Stimulated activated naive B cell treated with anti-CD40 and anti-IgM and Interleukin-4, amounts not matched to agents 10 μg/mL and 1 μg/mL and 100 μg/mL, for 72 hours (primary cell): ENCODE measurements at places on chromosomes 6 and 20.

DNA sequence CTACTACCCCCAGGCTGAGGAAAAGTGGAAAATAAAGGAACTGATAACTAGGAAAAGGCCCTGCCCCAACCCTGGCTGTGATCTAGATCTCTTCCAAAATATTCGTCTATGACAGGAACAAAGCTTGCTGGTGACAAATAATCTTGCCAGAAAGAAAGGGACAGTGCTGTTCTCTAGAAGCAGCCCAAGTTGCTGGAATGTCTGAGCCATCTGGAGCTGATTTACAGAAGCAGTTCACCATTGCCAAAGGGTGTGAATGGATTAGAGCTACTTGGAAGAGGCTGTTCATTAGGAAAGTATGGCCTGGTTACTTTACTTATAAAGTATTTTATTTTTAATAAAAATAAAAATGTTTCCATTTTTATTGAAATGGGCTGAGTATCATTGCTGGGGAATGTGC is 146.3 kb downstream of the EPM2A start:
- H3K27me3 ChIP-seq, result no peaks in the 10 kb centered on the region
- no peak for DNase-seq
- no peaks in the 10 kb centered on the region for H3K4me1 ChIP-seq
- H3K36me3 ChIP-seq, result no peaks in the 10 kb centered on the region

DNA sequence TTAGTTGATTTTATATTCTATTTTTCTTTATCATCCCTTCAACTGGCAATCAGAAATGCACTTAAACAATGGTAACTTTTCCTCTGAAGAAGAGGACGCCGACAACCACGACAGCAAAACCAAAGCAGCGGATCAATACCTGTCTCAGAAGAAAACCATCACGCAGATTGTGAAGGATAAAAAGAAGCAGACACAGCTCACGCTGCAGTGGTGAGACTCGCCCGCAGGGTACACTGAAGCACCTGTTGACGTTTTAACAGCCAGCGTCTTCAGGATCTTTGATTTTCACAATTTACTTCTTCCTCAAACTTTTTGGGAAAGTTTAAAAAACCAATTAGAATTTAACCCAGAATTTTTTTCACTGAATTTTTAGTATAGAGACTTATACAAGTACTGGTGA is 701 bp downstream of the RFX6 start:
- H3K27me3 ChIP-seq, result peaks cover 27% of the 10 kb centered on the region
- no peak for DNase-seq
- no peak overlapping the region for H3K4me3 ChIP-seq
- no peak overlapping the region for H3K27ac ChIP-seq
- H3K4me1 ChIP-seq, result peaks cover 13% of the 10 kb centered on the region
- H3K36me3 ChIP-seq, result no peaks in the 10 kb centered on the region

DNA sequence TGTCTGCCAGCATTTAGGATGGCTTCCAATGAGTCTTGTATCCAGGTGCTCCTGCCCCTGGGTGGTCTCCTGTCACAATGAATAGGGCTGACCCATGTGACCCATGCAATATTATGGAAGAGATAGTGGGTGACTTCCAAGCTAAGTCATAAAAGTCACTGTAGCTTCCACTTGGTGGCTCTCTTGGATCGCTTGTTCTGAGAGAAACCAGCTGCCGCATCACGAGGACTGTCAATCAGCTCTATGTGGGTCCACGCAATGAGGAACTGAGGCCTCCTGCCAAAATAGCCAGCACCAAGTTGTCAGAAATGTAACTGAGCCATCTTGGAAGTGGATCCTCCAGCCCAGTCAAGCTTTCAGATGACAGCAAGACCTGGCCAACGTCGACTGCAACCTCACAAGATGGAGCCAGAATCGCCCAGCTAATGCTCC is 14.9 kb upstream of the MATN4 start:
- peaks cover 27% of the 10 kb centered on the region for H3K4me1 ChIP-seq
- H3K4me3 ChIP-seq, result no peak overlapping the region
- peaks cover 1% of the 10 kb centered on the region for H3K27me3 ChIP-seq
- peak; percentile 52 for DNase-seq

- peaks cover 13% of the 10 kb centered on the region for H3K27me3 ChIP-seq
- peak; percentile 93 for DNase-seq
- H3K4me1 ChIP-seq, result peaks cover 45% of the 10 kb centered on the region
- peak within 1 kb of the TSS; percentile 100 for H3K27ac ChIP-seq
These were observed at the start of gene NFKBIE for GRCh38 chr6:44265007-44265721. NFKBIE (minus strand) TSS chr6:44265551; CDS start chr6:44265346, 205 bp downstream.

GRCh38 chr6:81773887-81774286 is 21.4 kb upstream of the TENT5A start:
- peaks cover 6% of the 10 kb centered on the region for H3K4me1 ChIP-seq
- no peak overlapping the region for H3K27ac ChIP-seq
- H3K27me3 ChIP-seq, result no peaks in the 10 kb centered on the region

- no peak overlapping the region for H3K27ac ChIP-seq
- no peaks in the 10 kb centered on the region for H3K27me3 ChIP-seq
- no peaks in the 10 kb centered on the region for H3K4me1 ChIP-seq
- no peaks in the 10 kb centered on the region for H3K36me3 ChIP-seq
- no peak overlapping the region for H3K4me3 ChIP-seq
These were observed 540 bp downstream of the CNBD2 start for GRCh38 chr20:35968930-35969329.

DNA sequence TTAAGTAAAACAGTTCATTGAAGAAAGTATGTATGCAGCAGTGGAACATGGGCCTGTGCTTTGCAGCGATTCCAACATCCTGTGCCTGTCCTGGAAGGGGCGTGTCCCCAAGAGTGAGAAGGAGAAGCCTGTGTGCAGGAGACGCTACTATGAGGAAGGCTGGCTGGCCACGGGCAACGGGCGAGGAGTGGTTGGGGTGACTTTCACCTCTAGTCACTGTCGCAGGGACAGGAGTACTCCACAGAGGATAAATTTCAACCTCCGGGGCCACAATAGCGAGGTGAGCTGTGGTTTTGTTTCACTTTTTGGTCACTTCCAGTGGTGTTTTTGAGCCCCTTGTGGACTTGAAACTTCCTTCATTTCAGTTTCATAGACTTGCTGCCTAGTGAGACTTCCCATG is 1.7 kb downstream of the TULP4 start:
- peak overlapping the region; percentile 89 for H3K27ac ChIP-seq
- H3K27me3 ChIP-seq, result no peaks in the 10 kb centered on the region
- H3K4me3 ChIP-seq, result peak overlapping the region; percentile 75
- DNase-seq, result no peak

DNA sequence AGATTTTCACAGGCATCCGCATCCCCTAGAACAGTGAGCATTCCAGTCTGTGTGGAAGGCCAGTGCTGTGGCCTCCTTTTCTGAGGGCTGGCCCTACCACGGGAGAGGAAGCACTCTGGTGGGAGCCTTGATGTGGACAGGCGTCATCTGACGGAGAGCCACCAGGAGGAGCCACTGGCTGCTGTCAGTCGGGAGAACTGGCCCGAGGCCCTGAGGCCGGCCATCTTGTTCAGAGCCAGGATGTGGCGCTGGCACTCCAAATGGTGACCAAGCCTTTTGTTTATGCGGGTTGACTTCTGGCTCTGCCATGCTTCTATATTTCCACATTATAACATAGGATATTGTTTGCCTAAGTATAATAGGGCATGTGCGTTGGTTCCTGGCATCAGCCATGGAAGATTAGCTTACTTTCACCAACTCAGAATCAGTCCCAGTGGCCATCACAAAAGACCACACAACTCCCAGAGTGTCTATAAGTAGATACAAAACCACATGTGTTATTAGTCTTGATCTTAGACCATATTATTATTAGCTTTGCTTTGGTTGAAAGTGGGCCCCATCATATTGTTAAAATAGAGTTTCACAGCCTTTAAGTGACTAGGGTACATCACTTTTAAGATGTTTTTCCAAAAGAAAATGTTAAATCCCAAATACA is 273.9 kb upstream of the TAB2 start:
- H3K36me3 ChIP-seq, result peaks cover 18% of the 10 kb centered on the region
- no peaks in the 10 kb centered on the region for H3K27me3 ChIP-seq
- no peak overlapping the region for H3K4me3 ChIP-seq
- peak overlapping the region; percentile 47 for H3K27ac ChIP-seq
- no peak for DNase-seq

DNA sequence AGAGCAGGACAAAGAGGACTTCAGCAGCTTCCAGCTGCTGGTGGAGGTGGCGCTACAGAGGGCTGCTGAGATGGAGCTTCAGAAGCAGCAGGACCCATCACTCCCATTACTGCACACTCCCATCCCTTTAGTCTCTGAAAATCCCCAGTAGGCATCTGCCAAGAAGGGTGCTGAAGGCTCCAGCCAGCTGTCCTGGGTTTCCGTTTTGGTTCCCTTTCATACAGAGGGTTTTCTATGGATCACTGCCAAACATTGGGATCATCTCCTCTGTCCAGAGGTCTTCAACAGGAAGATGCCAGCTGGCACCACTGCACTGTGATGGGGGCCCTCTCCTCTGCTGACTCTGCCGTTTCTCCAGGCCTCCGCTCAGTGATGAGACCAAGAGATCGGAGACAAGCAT is 14.3 kb upstream of the RAB5IF start:
- peak overlapping the region; percentile 85 for H3K27ac ChIP-seq
- peaks cover 68% of the 10 kb centered on the region for H3K4me1 ChIP-seq
- DNase-seq, result no peak
- no peaks in the 10 kb centered on the region for H3K27me3 ChIP-seq
- H3K4me3 ChIP-seq, result no peak overlapping the region

GRCh38 chr6:6600875-6601274 is 12.4 kb downstream of the LY86 start:
- peaks cover 75% of the 10 kb centered on the region for H3K4me1 ChIP-seq
- peak overlapping the region; percentile 59 for H3K27ac ChIP-seq
- H3K36me3 ChIP-seq, result peaks cover 45% of the 10 kb centered on the region
- DNase-seq, result no peak
- no peaks in the 10 kb centered on the region for H3K27me3 ChIP-seq
- H3K4me3 ChIP-seq, result no peak overlapping the region

- H3K27ac ChIP-seq, result no peak overlapping the region
- H3K4me3 ChIP-seq, result no peak overlapping the region
- DNase-seq, result no peak
- no peaks in the 10 kb centered on the region for H3K4me1 ChIP-seq
- H3K27me3 ChIP-seq, result no peaks in the 10 kb centered on the region
These were observed 10.7 kb upstream of the LZTS3 start for GRCh38 chr20:3183896-3184612.

GRCh38 chr6:87806099-87806498 is 104.1 kb upstream of the AKIRIN2 start:
- H3K4me1 ChIP-seq, result peaks cover 22% of the 10 kb centered on the region
- no peak for DNase-seq
- peak overlapping the region; percentile 81 for H3K27ac ChIP-seq
- no peaks in the 10 kb centered on the region for H3K27me3 ChIP-seq
- no peaks in the 10 kb centered on the region for H3K36me3 ChIP-seq

- no peaks in the 10 kb centered on the region for H3K36me3 ChIP-seq
- no peaks in the 10 kb centered on the region for H3K27me3 ChIP-seq
- DNase-seq, result no peak
These were observed 609 bp downstream of the MYL9 start for GRCh38 chr20:36541768-36542488.

- H3K4me1 ChIP-seq, result peaks cover 51% of the 10 kb centered on the region
- H3K27ac ChIP-seq, result no peak overlapping the region
- H3K36me3 ChIP-seq, result peaks cover 4% of the 10 kb centered on the region
- DNase-seq, result no peak
- no peak overlapping the region for H3K4me3 ChIP-seq
- no peaks in the 10 kb centered on the region for H3K27me3 ChIP-seq
These were observed 96.6 kb downstream of the CDYL start for GRCh38 chr6:4872841-4873240.

GRCh38 chr6:119224095-119224701 is 125.4 kb downstream of the MAN1A1 start:
- no peak overlapping the region for H3K27ac ChIP-seq
- H3K36me3 ChIP-seq, result peaks cover 18% of the 10 kb centered on the region
- no peak overlapping the region for H3K4me3 ChIP-seq
- DNase-seq, result no peak
- H3K27me3 ChIP-seq, result no peaks in the 10 kb centered on the region
